ENCODE measurements at places on chromosomes 6 and 20.

DNA sequence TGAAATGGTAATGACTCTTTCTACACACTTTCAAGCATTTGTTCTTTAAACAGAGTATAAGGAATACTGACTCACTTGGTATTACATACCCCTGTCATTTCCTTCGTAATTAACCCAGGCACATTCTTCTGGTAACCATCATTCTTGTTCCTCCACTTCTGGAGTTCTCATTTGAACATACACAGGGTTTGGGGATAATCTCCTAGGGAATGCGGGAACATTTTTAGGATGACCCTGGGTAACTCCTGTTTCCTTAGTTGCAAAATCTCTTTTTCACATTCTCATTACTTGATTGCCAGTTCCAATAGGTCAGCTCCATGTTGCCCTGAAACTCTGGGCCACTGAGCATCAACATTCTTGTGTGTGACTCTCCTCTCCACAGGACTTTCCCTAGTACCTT, 51.5 kb upstream of the E2F3 start:
- DNase-seq = no peak

DNA sequence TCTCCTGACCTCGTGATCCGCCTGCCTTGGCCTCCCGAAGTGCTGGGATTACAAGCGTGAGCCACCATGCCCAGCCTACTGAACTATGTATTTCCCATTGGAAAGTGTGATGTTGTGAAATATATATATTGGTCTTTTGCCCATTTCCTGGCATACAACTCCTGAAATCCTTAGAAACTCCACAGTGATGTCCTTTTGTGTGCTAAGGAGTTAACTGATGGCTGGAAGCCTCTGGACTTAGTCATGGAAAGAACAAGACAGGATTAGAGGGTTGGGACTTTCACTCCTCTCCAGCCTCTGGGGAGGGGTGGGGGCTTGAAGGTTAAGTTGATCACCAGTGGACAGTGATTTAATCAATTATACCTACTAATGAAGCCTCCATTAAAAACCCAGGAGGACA, 7.1 kb downstream of the PANK2 start:
- no peak for DNase-seq

GRCh38 chr20:57499676-57500075, 25.3 kb downstream of the CTCFL start:
- no peak for DNase-seq

GRCh38 chr6:11412616-11413015, 124.9 kb upstream of the TMEM170B start:
- DNase-seq = no peak

DNA sequence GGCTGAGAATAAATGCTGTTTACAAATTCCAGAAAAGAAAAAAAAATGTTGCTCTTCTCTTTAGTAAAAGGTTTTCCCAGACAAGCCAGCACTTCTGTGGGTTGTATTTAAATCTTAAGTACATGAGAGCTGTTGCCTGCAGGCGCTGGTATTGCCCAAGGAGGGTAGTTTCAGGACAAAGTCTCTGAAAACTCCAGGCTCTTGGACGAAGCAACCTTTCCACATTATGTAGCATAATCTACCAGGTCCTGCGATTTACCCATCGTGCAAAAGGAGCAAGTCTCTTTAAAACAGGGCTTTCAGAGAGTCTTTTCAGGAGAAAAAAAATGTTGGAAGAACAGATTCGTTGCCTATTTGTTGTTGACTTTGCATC, 65.6 kb downstream of the PLG start:
- no peak for DNase-seq

DNA sequence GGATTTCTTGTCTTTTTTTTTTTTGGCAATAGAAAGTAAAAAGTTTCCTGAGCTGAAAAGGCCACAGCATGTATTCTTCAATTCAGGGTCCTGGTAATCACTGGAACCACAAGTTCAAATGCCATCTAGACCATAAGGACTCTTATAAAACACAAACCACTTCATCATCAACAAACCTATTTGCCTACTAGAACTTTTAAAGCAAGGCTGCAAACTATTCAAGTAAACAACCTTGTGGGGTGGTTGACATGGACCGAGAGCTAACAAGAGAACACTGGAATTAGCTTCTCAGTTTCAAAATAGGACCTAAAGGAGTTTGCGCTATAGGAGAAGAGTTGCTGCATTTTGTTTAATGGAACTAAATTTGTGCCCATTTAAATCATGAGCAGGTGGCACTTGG, 215.9 kb downstream of the ATXN1 start:
- DNase-seq = no peak

DNA sequence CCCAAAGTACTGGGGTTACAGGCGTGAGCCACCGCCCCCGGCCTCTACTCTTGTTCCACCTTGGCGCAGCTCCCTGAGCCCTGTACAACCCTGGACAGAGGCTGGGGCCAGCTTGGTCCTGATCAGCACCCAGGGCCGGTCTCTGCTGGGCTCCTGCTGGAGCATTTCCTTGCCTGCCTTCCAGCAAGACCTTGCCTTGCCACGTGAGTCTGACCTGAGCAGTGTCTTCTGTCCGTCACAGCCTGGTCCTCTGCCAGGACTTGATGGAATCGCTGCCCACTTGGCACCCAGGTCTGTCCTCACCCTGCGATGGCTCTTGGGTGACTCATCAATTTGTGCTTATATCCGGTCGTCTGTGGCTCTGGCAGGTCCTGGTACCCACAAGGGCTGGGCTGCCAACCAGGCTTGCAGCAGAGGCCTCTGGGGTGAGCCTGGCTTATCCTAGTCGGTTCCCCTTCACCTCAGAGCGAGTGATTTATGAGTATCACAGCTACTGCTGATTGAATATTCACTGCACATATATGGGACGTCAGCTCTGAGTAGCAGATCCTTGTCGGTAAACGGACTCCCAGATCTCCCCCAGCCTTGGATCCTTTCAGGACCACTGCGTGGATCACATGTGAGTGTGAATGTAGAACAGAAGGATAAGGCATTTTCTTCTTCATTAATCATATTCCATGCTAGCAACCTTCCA, 10.1 kb upstream of the SULF2 start:
- DNase-seq = no peak

- DNase-seq = no peak
These were observed 302.1 kb upstream of the RUNX2 start for GRCh38 chr6:45026003-45026516.

DNA sequence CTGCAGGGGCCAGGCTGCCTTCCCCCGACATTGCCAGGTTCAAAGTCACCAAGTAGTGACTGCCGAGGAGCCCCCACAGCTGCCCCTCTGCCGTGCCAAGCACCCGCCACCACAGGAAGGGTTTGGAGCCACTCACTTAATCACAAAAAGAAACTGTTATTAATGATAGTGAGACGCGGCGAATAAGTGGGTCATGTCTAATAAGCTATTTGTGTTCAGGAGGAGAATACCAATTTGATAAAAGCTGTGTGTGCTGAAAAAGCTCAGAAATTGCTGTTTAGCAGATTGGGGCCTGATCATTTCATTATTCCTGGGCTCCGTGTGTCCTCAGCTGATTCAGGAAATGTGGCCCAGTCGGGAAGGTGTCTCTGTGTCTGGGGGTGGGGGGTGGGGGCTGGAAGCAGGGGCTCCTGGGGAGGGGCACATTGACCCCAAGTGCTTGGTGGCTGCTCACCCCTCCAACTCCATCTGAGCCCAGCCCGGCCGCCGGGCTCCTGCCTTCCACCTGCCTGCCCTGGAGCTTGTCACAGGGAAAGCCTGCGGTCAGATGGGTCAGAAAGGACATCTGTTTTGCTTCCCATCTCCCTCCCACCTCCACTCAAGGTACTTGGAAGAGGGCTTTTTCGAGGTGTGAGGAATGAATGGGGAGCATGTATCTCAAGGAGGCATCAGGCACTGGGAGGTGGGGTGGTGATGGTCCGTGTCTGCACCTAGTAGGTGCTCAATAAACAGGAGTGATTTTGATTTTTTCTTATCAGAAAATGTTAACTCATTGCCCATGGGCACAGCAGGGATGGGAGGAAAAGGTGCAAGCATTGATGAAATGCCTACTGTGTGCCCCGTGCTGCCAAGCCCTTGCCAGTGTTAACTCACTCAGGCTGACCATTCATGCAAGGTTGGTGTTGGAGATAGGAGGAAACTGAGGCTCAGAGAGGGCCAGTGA, 3.0 kb downstream of the VSTM2L start:
- no peak for DNase-seq

DNA sequence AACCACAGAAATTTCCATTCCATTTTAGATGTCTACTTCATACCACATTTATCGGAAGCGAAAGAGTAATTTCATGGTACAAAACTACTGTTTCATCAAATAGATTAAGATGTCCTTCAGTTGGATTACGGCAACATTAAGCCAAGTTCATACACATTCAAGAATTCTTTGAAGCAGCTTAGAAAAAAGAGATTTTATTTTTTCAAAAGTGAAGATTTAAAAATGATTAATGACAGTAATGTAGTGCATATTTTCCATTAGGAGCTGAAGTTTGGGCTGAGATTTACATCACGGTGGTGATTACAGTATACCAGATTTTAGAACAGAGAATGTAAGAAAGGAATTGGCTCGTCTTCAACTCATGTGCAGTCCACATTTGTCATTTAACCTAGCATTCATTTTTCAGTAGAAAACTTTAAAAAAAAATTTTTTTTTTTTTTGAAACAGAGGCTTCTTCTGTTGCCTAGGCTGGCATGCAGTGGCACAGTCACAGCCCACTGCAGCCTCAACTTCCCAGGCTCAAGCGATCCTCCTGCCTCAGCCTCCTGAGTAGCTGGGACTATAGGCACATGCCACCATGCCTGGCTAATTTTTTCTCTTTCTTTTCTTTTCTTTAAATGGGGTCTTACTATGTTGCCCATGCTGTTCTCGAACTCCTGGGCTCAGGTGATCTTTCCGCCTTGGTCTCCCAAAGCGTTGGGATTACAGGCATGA, 1.9 kb downstream of the SYNJ2 start:
- DNase-seq = no peak

DNA sequence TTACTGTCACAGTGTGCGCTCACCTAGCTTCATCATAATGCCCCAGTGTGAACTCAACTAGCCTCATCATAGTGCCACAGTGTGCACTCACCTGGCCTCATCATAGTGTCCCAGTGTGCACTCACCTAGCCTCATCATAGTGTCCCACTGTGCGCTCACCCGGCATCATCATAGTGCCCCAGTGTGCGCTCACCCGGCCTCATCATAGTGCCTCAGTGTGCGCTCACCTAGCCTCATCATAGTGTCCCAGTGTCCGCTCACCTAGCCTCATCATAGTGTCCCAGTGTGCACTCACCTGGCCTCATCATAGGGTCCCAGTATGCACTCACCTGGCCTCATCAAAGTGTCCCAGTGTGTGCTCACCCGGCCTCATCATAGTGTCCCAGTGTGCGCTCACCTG, 10.6 kb downstream of the TMEM242 start:
- DNase-seq = no peak

DNA sequence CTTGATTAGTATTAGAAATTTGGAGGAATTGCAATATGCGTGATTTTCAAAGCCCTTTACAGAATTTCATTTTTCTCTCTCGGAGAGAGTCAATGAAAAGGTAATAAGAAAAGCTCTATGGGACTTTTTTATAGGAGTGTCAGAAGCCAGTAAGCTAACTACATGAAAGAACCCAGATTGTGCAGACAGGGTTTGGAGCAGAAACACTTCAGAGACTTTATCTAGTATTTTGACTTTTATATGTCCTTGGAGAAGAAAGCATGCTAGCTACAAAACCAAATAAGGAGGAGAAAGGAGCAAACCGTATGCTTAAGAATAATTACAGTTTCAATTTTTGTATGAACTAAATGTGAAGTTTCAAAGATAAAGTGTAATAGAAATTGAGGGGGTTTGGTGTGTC, 141.7 kb downstream of the C6orf58 start:
- DNase-seq = no peak

DNA sequence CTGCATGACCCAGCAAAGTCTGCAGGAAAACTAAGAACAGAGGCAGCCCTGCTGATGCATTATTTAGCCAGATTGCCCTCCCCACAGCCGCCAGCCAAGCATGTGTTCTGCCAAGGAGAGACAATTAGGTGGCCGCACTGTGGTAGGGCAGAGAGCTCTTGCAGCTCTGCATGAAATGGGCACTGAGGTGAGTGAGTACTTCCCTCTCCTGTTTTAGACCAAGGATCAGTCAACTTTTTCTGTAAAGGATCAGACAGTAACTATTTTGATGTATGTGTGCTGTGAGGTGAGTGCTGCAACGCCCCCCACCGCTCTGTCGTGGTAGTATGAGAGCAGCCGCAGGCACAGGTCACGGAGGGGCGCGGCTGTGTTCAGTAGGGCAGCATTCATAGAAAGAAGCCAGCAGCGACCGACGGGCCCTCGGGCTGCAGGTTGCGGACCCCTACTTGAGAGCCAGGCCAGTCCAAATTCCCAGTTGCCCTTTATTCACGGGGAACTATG, 23.8 kb upstream of the FAM50B start:
- no peak for DNase-seq

GRCh38 chr6:57224769-57225515, 2.8 kb upstream of the RAB23 start:
- no peak for DNase-seq

- DNase-seq = no peak
These were observed at the start of gene NT5E for GRCh38 chr6:85449818-85450759. NT5E (plus strand) TSS chr6:85450083; CDS start chr6:85450140, 57 bp downstream.

DNA sequence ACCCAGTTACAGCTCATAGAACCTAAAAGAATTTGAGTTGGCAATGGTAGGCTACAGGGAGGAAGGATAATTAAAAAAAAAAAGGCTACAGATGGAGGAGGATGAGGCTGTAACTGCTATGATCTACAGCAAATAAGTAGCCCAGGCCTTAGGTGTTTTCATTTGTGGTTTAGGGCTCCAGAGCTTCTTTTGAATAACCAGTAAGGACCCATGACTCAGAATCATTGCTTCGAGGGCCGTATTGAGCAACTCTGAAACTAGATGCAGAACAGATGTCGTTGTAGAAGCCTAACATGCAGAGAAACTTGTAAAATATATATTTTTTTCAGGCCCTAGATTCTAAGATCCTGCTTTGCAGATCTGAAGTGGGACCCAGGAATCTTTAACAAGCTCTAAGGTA, 19.0 kb upstream of the ASIP start:
- DNase-seq = no peak

GRCh38 chr20:57589728-57590484, 29.0 kb downstream of the PCK1 start:
- DNase-seq = no peak

GRCh38 chr6:35298625-35299140, 1.1 kb downstream of the DEF6 start:
- DNase-seq = no peak

Measured in stimulated activated CD8-positive, alpha-beta memory T cell treated with anti-CD3 and anti-CD28 coated beads, Interleukin-2, amount 100 ng/mL, for 1 hour (primary cell).